WERI-Rb-1 (cell line): ENCODE measurements at places on chromosomes 7 and 10.

DNA sequence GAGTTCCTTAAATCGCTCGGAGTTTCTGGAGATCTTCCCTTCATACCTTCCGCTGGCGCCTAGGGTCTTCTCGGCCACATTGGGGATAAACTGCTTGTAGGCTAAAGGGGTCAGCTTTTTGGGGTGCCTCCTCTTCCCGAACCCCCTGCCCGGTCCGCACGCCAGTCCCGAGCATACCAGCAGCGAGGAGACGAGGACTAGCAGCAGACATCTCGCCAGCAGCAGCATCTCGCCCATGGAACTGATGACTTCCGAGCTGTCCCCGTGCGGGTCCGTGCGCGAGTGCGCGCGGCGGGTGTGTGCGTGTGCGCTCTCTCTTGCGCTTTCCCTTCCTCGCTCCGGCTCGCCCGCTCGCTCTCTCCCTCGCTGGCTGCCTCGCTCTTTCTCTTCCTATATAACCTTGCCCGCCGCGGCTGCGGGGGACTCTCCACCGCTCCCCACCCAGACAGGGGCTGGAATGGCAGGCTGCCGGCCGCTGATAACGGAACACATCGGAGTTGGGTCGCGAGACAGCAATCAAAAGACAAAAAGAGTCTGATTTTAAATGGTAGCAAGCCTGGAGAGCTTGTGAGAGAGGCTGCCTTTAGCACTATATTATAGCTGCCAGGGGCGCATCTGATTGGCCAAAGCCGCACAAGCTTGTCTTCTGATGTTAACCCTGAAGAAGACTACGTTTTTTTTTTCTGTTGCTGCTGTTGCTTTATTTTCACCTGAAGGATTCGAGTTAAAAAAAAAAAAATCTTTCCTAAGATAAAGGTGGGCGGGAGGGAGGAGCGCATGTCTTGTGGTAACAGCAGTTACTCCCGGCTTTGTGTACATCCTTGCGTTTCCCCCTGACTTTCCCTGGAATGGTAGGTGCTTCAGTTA, at the start of gene SHH:
Gene SHH, minus strand, starts transcription at position 569 of the 867 bp plus-strand sequence. Its CDS starts 341 bp downstream, at position 228.
- no peak for DNase-seq

DNA sequence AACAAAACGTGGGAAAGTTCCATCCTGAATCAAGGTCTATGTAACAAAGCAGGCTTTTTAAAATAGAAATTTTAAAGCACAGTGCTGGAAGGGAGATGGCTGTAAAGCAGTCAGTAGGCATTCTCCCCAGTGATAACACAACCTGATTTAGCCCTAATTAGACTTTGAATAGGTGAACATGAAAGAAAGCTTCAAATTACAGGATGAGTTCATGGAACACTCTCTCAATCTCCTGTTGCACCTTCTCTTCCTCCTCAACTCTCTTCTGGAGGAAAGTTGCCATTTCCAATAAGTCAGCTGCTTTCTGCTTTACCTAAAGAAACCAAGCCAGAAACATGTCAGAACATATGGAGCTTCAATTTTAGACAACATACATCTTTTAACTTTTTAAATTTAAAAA, 20.1 kb downstream of the SFR1 start:
- no peak for DNase-seq

DNA sequence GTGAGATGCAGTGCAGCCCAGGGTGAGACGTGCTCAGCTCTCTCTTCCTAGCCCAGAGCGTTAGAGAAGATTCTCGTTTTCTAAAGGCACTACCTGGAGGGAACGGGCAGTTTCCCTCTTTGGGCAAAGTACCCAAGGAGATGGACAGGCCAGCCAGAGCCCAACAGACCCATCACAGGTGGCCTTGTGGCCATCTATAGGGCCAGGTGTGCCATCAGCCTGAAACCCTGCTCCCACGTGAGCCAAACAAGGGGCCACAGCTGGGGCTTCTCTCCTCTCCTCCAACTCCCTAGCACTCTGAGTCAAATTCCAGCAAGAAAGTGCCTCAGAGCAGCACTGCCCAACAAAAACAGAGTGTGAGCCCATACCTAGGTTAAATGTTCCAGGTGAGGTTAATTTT, 22.3 kb downstream of the CHST15 start:
- no peak for DNase-seq

DNA sequence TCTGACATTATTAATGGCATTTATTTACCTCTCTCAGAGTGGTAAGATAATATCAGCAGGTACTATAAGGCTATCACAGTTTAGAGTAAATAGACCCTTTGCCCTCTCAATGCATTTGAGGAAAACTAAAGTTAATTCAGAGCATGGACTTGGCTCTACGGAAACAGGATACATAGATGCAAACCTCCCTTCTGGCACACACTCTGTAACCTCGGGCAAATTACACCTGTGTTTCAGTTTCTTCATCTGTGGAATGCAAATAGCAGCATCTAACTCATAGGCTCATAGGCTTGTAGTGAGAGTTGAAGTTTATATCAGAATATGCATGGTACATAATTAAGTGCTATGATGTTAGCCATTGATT, 5.6 kb downstream of the RAPGEF5 start:
- DNase-seq = no peak

- no peak for DNase-seq
These were observed 49.5 kb downstream of the VWA2 start for GRCh38 chr10:114288424-114289095.

DNA sequence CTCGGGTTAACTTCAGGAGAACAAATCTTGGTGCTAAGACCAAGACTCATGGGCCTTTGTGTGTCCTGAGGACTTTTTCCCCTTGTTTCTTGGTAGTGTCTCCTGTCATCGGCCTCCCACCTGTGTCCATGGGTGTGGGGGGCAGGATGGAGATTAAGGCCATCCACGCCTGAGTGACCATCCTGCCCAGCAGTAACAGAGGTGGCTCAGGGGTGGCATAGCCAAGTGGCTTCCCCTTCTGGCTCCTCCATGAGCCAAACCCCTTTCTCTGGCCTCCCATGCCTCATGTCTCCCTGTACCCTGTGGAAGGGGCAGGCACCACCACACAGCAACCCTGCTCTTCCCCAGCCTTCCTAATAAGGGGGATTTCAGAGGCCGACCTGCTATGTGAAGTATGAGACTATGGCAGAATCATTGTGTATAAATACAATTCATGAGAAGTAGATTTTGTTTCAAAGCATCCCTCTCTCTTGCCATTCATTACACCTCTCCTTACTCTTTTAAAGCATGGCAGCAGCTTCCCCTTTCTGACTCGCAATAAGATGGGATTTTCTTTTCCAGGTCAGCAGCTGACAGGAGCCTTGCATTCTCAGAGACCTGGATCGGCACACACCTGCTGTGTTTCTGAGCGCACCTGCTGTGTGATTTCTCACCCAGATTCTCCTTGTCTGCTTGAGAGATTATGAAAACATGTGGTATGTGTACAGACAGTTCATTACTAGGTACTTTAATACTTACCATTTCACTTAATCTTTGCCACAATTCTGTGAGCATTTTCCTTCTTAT, 102.5 kb downstream of the XPNPEP1 start:
- no peak for DNase-seq

DNA sequence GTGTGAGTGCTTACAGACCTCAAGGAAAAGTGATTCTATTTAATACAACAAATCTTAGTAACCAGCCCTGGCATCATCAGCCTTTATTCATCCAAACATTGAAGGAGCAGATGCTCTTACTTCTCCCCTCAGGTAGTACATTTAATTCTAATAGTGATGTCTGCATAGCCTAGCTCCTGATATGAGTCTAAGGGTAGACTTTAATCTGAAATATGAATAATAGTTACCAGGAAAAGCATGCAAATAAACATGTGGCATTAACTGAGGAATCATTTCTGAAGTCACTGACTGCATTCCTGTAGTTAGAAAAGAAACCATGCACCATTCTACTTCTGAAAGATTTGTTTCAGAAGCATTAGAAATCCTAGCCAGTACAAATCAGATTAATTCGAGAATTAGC, 25.7 kb upstream of the LMBR1 start:
- no peak for DNase-seq

DNA sequence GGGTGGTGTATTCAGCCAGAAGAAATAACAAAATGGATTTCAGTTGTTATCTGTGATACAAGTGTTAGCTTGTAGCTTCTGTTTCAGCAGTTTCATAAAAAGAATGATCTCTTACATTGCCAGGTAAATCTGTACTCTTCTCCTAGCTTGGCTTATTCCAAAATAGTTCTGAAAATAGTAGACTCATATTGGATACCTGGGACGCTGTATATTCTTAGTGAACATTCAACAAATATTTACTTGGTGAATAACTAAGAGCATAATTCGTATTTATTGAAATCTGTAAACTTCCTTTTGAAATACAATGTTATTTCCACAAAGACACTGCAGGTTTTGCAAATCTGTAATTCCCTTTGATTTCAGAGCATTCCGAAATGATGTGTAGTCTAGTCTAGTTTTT, 249.2 kb downstream of the ADK start:
- no peak for DNase-seq

DNA sequence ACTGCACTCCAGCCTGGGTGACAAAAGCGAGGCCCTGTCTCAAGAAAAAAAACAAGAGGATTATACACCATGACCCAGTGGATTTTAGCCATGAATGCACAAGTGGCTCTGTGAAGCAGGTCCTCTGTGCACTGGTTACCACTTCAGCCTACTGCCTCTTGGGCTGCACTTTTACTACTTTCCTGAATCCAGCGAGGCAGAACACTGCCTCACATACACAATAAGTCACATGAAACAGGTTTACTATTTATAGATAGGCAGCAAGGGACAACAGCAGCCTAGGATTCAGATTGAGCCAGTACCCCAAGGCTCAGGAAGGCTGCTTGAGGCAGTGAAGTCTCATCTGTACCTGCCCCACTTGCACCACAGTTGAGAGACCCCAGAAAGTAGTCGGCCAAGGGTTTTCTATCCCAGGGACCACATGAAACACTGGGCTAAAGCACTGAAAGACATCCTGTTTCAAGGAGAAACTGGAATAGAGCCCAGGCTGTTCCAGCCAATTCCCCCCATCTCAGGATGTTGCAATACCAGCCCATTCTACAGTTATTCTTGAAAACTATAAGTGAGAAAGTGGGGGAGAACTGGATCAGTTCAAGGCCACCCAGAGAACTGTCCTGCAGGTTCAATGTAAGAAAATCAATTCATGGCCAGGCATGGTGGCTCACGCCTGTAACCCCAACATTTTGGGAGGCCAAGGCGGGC, 10.3 kb upstream of the OGDH start:
- DNase-seq = no peak

- peak; percentile 74 for DNase-seq
These were observed 70.4 kb downstream of the MGAM2 start for GRCh38 chr7:142181966-142182365.

- DNase-seq = no peak
These were observed 285.9 kb downstream of the CELF2 start for GRCh38 chr10:11303361-11304170.

DNA sequence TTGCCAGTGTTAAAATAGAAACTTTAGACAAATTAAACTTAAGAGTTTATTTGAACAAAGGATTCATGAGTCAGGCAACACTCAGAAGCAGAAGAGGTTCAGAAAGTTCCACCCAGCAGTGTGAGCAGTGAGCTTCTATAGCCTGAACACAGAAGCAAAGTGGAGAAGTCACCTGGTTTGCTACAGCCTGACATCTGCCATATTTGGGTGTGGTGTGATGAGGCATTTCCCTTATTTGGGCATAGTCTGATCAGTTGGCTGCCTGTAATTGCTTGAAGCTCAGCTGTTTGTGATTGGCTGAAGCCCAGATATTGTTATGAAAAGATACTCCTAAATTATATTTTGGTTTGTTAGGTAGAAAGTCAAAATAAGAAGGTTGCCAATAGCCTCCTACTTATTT, 39.1 kb downstream of the VWC2 start:
- DNase-seq = no peak

DNA sequence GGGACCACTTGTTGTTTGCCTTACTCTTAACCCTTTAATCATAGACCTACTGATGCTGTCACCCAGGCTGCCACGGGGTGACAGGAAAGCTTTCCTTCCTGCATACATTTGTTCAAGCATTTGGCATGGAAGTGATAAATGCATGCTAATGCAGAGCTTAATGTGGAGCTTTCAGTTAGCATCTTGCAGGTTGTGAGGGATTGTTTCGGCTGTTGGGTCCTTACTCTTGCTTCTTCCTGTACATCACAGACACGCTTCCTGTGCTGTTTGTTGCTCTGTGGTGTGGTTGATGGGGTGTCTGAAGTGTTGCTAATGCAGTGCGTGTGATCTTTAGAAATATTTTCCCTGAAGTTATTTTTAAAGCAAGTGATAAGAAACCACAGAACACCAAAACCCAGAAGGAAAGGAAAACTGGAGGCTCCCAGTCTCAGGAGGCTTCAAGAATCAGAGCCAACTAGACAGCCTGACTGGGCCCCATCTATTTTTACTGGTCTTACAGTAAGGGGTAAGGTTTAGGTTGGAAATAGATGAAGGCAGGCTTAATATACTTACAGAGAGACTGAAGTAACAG, 143.1 kb downstream of the CHN2 start:
- DNase-seq = no peak

DNA sequence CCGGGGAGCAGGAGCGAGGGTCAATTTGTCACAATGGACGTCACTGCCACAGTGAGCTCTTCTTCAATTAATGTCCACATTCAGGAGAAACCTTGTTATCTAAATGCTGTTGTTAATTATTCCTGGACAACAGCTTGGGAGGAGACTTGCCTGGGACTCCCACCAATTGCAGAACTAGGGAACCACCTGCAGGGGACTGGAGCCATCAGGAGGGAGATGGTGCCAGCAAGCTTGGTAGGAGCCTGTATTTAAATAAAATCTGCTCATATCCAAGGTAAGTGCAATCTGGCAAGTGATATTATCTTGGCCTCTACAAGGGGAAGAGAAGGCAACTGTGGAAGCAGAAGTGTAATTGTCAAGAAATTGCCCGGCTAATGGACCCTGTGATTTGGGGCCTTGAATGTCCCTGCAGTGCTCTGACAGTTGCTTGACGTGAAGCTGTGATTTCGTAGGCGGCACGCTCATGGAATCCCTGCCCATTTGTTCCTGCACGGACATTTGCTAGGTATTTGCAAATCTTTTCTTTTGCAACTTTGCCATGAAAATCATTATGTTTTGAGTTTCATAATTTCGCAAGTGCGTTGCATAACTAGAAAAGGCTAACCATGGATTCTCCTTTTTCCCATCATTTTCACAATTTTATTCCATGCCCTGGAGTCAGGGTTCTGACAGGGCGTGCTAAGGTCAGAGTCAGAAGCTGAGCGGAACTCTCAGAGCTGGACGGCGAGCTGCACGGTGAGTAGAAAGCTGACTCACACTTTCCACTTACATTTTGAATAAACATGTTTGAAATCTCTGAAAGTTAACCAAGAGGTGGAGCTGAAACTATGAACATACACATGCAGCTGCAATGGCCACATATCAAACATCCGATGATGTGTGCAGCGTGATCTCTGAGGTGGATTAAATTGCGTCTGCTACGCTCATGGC, 84.9 kb upstream of the TCERG1L start:
- DNase-seq = peak; percentile 31
